NCI-H1105 (cell line): ENCODE measurements at places on chromosomes 11 and 22.

DNA sequence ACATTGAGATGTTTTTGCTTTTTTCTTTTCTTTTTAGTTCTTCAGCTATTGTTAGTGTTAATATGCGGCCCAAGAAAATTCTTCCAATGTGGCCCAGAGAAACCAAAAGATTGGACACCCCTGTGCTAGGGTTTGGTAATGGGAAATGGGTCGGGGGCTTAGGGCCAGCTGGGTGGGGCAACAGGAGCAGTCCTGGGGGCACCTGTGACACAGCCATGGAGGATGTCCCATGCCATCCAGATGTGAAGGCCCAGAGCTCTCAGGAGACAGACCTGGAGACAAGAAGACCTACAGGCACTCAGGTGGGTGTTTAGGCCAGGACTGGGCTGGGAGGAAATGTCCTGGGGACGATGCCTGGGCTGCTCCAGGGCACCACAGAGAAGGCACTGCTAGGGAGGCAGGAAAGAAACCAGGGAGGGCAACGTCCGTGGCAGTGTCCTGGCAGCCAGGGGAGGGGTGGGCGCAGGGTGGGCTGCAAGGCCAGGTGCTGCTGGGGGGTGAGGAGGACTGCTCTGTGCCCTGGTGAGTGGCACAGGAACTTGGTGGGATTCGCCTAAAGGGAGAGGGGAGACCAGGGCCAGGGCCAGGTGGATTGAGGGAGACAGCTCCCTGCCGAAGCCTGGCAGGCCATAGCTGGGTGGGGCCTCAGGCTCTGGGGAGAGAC, 21.4 kb downstream of the RELT start:
- no peak for DNase-seq

DNA sequence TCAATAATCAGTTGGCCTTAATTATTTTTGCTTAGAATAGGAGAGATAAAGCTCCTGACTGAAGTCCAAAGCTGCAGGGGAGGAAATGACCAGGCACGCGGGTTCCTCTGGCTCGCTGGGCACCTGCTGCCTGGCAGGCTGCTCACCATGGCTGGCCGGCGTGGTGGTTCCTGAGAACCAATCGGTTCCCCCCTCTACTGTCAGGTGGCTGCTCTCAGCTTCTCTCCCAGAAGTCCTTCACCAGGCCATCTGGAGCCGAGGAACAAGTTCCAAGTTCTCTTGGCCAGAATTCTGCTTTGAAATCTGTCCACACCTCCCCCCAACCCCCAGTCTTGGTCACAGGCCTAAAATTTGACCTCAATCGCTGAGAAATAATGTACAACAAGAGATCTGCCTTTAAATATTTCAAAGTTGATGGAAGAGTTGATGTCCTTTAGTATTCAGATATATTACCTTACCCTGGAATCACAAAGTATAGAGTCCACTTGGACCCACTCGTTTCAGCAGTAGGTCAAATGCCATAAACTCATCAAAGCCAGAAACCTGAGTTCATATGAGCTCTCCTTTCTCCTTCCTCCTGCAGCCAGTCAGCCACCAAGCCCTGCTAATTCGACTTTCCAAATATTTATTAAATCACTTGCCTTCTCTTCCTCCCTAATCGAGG, 25.2 kb downstream of the EXPH5 start:
- no peak for DNase-seq

DNA sequence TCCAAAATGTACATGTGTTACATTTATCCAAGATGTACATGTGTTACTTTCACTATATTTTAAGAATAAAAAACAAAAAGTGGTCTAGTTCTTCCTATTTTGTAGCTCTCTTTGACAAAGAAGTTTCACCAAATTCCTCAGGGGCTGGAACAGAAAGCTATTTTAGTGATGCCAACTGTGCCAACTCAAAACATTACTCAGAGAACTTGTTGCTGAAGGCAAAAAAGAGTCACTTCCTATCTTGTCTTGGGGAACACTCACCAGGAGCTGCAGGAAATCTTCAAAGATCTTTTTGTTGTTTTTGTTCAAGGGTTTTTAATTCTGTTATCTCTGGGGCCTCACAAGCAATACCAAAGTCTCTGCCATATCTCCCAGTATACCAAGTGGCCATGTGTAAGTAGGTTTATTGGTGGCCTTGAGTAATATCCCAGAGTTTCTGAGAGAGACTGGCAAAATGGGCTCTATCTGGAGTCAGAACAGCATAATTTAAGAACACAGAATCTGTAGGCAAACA, 13.6 kb upstream of the EED start:
- DNase-seq, result no peak

GRCh38 chr11:130099356-130099755, 29.7 kb downstream of the APLP2 start:
- DNase-seq, result no peak

DNA sequence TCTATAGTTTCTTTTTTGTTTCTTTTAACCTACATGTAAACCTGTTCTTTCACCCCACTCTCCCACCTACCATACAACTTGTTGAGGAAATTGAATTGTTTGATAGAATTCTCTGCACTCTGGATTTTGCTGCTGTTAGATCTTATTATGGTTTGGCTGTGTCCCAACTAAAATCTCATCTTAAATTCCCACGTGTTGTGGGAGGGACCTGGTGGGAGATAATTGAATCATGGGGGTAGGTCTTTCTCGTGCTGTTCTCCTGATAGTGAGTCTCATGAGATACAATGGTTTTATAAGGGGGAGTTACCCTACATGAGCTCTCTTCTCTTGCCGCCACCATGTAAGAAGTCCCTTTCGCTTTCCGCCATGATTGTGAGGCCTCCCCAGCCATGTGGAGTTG, 15.0 kb upstream of the PITPNB start:
- DNase-seq, result no peak

- DNase-seq, result no peak
Observed at GRCh38 chr11:17861036-17861755, 126.6 kb downstream of the KCNC1 start.

GRCh38 chr11:859394-860131, 16.9 kb downstream of the TSPAN4 start:
- peak; percentile 88 for DNase-seq

GRCh38 chr22:30485362-30485988, 13.7 kb upstream of the SEC14L3 start:
- peak; percentile 11 for DNase-seq

GRCh38 chr11:126646701-126647557, 291.4 kb downstream of the ST3GAL4 start:
- no peak for DNase-seq

- DNase-seq, result no peak
Observed at GRCh38 chr11:125148743-125149142, 15.8 kb upstream of the PKNOX2 start.

GRCh38 chr22:49670456-49671330, 157.0 kb downstream of the BRD1 start:
- peak; percentile 13 for DNase-seq

DNA sequence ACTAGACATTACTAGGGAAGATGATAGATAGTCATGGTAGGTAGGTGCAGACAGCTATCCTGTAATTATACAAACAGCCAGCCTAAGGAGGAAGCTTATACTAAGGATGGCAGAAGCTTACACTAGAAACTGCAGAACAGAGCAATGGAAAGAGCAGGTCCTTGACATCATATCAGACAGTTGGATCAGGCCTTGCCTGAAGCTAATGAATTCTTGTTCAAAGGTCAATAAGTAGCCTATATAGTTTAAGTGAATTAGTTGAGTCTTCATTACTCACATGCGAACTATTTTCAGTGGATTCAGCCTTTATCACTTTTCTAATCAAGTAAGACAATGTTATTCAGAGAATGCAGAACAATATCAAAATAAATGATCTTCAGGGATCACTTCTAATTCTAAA, 22.3 kb upstream of the GRK3 start:
- DNase-seq, result no peak

- no peak for DNase-seq
Observed at GRCh38 chr11:41494716-41495115, 35.3 kb upstream of the LRRC4C start.

GRCh38 chr11:131682373-131683015, 312.1 kb downstream of the NTM start:
- DNase-seq, result no peak

DNA sequence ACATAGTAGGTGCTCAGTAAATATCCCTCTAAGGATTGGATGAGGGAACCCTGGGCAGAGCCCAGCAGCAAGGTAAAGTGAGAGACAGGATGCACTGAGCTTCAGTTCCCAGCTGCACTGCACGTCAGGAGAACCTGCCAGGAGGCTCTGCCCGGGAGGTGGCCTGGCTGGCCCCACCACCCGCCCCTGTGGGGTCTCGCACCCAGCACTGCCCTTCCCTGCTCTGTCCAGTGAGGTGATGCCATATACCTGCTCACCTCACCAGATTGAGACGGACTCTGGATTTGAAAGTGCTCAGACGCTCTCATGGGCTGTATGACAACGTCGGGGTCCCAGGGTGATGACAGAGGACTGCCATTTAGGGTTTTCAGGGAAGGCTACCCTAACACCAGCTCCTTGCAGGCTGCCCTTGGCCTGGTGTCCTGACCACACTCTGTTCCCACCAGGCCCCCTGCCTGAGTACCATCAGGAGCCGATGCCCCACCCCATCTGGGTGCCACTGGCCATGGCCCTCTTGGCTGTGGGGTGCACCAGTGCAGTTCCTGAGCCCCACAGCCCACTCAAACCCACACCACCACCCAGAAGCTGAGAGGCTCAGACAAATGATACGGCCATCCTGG, 61.7 kb upstream of the FGF3 start:
- no peak for DNase-seq

GRCh38 chr11:64484191-64485022, 106.6 kb upstream of the SLC22A12 start:
- DNase-seq, result no peak

DNA sequence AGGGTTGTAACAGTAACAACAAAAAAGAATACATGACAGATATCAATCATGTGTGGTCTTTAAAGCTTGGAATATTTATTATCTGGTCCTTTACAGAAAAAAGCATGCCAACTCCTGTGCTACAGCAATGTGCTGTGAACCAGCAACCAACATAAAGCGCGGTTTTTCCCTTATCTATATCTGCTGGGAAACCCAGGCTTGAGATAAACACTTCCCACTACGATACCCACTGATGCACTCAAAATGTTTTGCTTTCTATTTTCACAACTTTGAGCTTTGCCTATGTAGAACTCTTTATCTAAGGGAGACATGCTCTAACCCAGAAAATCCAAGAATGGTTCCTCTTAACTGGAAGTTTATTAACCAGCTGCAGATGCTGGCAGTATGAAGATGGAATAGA, 19.0 kb downstream of the ZBED5 start:
- DNase-seq, result no peak

- no peak for DNase-seq
Observed at GRCh38 chr11:61569701-61570100, 11.2 kb downstream of the SYT7 start.

GRCh38 chr11:12587333-12587991, 86.8 kb upstream of the TEAD1 start:
- no peak for DNase-seq

GRCh38 chr11:18853086-18853720, 61.6 kb upstream of the PTPN5 start:
- DNase-seq, result peak; percentile 46

DNA sequence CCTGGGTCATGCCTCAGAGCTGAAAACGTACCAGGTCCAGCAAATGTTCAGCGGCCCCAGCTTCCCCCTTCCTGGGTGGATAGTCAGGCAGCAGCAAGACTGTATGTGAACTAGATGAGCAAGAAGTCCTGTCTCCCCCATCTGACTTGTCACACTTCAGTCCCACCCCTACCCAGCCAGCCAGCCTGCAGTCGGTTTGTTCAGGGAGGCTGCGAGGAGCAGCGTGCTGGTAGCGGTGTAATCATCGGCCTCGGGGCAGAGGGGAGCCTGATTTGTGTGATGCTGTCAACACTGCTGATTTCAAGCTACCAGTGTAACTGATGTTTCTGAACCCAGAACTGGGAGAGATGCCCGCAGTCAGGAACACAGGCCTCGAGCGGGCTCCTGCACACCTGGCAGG, 9.6 kb downstream of the TMEM258 start:
- no peak for DNase-seq

DNA sequence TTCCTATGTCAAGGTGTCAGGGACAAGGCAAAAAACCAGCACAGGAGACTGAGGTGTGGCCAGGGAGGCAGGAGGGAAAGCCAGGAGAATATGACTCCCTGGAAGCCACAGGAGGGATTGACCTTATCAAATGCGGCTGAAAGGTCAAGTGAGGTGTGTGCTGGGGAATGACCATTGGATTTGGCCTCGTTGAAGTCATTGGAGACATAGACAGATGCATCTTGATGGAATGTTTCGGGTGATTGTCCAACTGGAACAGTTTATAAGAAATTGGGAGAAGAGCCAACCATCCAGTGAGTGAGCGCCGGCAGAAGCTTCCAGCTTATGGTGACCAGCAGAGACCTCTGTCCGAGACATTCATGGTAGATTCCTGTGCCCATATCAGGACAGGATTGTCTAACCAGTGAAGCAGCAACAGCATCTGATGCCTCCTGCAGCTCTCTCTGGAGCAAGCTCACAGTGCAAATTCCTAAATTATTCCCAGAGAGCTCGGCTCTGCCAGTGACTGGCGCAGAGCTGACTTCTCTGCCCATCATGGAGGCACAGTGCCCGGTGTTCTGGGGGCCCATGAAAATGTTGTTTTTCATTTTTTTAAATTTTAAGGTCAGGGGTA, 95.4 kb downstream of the MYO18B start:
- DNase-seq, result no peak

GRCh38 chr11:8477151-8477550, 116.9 kb downstream of the STK33 start:
- DNase-seq, result no peak

DNA sequence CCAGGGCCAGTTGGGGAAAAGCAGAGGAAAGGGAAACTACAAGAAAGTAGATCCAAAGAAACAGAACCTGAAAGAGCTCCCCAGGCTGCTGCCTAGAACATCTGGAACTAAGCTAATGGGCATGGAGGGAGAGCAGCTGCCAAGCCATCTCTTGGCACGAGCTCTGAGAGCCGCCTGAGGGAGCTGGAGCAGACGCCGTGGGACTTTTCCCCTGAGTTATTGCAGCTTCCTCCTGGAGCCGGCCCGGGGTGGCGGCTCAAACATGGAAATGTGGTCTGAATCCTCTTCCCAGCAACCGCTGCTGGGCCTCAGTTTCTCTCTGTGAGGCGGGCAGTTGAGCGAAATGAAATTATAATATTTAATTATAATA, 41.8 kb downstream of the LIF start:
- no peak for DNase-seq

DNA sequence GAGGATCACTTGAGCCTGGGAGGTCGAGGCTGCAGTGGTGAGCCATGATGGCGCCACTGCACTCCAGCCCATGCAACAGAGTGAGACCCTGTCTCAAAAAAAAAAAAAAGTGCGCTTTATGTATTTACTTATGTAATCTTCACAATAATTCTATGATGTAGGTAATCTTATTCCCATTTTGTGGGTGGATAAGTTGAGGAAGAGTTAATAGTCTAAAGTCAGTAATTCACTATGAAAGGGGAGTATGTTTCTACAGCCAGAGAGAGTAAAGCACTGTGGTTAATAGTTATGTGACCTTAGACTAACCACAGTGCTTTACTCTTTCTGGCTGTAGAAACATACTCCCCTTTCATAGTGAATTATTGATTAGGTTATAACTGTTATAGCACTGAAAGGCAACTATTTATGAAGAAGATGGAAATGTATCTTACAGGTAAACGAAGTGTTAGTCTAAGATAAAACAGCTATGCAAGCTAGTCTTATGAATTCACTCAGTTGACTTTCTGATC, 11.9 kb downstream of the CTR9 start:
- no peak for DNase-seq

GRCh38 chr11:67373648-67374570, 511 bp upstream of the CLCF1 start:
- no peak for DNase-seq

GRCh38 chr22:27669798-27670599, 131.6 kb downstream of the MN1 start:
- DNase-seq, result no peak
